NCI-H748 treated with DMSO at 0.1 percent for 48 hours (cell line): ENCODE measurements at places on chromosomes 4 and X.

GRCh38 chr4:105147016-105147552, 408 bp downstream of the TET2 start:
- no peak for DNase-seq

DNA sequence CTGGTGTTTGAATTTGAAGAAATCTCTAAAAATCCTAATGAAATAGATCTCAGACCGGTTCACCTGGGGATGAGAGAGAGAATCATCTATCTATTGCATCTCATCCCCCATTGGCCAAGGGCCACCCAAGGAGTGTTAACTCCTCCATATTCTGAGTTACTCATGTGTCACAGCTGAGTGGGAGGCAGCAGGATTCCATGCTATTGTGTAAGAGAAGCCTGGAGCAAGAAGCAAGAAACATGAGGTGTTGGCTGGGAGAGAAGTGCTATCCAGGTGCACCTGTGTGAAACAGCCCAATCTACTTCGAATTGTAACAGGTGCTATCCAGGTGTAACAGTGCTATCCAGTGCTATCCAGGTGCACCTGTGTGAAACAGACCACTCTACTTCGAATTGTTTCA, 150.3 kb upstream of the MAOA start:
- DNase-seq, result no peak

- DNase-seq, result no peak
Observed at GRCh38 chrX:130552444-130553073, 150.8 kb downstream of the RBMX2 start.

DNA sequence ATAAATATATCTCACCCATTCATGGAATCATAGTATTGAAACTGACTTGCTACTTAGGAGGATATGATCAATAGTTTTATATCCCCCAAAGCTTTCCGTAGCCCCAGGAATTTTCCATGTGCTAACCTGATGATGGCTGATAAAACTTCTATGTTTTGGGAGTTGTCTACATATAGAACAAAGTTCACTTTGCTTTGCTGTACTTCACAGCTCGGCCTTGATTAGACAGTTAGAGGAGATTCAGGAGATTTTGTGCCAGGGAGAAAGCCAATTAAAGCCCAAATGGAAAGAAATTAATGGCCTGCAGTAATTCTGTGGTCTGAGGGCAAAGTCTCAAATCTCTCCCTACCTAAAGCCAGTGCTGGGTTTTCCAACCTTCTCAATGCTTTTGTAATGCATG, 114.9 kb upstream of the SLC34A2 start:
- DNase-seq, result no peak

- DNase-seq, result no peak
Observed at GRCh38 chr4:154125340-154125739, 336.5 kb upstream of the SFRP2 start.

- no peak for DNase-seq
Observed at GRCh38 chr4:26746802-26747213, 113.8 kb upstream of the STIM2 start.

GRCh38 chrX:31130457-31131220, 58.8 kb upstream of the FTHL17 start:
- DNase-seq, result no peak

DNA sequence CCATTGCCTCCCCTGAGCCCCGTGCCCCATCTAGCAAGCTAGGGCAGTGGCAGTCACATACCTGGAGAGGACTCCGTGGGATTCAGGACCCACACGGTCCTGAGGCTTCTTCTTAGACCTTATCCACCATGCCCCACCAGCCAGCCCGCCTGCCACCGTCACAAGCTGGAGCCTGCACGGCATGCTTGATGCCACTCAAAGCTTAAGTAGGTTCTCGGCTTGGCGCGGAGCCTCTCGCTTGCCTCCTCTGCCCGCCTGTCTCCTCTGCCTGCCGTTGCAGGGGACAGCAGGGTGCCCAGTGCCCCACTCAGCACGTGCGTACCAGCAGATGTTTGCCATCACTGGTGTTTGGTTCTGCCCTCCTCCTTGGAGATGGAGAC, 14.1 kb downstream of the PSAPL1 start:
- no peak for DNase-seq

DNA sequence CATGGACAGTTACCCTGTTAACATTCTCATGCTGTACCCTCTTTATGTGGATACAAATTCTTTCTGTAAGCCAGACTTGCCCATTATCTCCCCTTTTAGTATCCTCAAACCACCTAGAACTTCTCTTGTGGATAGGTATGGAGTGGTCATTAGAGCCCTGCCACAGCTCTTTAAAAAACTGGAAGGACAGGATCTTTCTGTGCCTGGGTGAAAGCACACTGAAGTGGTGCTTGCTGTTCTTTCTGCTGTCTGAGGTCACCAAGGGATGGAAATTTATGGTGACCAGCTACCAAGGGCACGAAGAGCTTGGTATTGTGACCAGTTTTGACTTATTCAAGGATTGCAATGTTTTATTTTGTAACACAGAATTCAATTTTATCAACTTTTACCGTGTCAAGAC, 344.2 kb downstream of the CBLL2 start:
- no peak for DNase-seq
